ENCODE measurements at places on chromosomes 6 and 20. TPM values are rescaled to one million over a fixed set of nuclear protein-coding genes. Genes with fewer than 3 reads are reported as not detected.

The DCDC2 gene
- total RNA-seq = not detected

The ZNF512B gene
- 12.1 TPM for total RNA-seq

The EPPIN gene
- total RNA-seq = not detected

DNA sequence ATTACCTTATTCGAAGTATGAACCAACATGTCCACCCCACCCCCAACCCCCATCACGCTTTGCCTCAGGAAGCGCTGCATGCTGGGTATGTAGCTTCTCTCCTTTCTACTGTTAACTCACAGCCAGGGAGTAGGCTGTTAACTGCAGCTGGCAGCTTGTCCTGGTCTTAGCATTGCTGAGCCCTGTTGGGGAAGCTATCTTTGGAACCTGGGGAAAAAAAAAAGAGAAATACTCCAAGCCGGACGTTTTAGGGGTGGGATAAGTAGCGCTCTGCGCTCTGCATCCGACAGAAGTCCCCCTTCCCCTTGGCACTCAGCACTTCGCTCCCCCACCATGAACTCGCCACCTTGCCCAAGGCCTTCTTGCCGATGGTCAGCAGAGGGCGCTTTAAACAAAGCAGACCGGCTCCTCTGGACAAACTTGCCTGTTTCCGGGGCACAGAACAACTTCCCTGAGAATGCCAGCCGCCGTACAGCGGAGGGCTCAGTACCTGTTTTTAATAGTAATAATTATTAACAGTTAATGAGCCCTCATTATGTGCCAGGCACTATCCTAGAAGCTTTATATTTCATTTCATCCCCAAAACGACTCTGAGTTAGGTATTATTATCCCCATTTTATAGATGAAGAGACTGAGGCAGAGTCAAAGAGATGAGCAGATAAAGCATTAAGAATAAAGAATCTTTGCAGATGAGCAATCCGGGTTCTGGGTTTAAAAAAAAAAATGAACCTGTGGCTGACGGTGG lies 35.2 kb upstream of the MDFI start:
- peaks cover 3% of the 10 kb centered on the region for H3K27me3 ChIP-seq
- H3K27ac ChIP-seq = peak overlapping the region; percentile 18
- H3K4me1 ChIP-seq = peaks cover 4% of the 10 kb centered on the region
- peak; percentile 84 for DNase-seq

DNA sequence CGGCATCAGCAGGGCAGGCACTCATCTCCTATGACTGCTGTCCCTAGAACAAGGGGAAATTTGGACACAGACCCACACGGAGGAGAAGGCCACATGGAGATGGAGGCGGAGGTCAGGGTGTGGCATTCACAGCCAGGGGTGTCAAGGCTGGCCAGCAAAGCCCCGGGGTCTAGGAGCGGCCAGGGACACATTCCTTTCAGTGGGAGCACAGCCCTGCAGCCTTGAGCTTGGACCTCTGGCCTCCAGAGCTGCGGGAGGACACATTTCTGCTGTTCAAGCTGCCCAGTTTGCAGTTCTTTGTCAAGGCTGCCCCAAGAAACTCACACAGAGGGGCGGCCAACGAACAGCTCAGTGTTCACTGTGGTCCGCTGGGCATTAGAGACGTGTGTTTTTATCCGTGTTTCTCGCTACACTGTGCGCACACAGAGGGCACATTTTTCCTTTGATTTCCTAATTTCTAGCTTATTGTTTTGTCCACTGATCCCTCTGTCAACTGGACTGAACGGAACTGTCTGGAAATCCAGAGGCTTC lies 93.4 kb upstream of the MPC1 start:
- peaks cover 2% of the 10 kb centered on the region for H3K4me1 ChIP-seq
- H3K36me3 ChIP-seq = no peaks in the 10 kb centered on the region
- no peaks in the 10 kb centered on the region for H3K27me3 ChIP-seq
